Activated T-cell treated with anti-CD3 and anti-CD28 coated beads, Interleukin-2, amount 50 U/mL, for 4 hours (primary cell): ENCODE measurements at places on chromosomes 1 and 21. TPM values are rescaled to one million over a fixed set of nuclear protein-coding genes. Genes with fewer than 3 reads are reported as not detected.

The ENAH gene
- total RNA-seq: 1.1 TPM

The LCE3D gene
- not detected for total RNA-seq

The GOLPH3L gene
- 11.5 TPM for total RNA-seq

The GPR161 gene
- total RNA-seq: 0.16 TPM

The ARTN gene
- total RNA-seq: 0.33 TPM

DNA sequence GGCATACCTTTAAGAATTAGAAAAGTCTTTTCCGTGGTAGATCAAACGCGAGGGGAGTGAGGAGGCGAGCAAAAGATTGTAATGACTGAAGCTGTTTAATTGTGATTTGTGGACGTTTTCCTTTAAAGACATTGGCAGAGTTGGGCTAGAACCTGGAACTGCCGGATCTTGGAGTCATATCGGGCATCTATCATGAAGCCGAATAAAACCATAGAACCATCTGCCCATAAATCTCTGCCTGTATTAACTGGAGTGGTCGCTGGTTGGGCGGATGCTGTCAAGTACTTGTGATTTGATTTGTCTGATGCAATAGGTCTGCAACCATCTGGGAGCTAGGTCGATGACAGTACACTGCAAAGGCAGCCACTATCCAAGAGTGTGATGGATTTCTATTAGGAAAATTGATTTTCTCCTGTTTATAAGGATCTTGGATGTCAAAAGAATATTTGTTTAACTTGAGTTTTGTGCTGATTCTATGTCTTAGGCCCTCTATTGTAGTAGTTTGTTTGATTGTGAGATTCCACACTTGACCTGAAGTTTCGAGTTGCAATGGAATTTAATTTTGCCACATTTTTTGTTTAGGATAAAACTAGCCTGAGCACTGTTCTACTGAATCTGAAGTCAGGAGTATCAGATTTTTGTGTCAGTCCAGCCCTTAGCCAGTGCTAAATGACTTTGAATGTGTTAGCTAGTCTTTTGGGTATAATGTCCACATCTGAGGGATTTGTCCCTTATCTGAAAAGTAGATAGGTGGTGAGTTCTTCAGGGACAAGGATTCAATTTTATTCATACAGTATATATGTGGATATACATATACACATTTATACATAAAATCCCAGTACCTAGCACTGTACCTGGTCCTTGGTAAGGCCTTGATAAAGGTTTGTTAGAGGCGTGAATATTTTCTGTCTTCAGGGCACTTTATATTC is 1.2 kb downstream of the SARS1 start:
- peak; percentile 46 for DNase-seq

GRCh38 chr1:160675641-160676410 is 29.0 kb upstream of the SLAMF1 start:
- peak; percentile 75 for DNase-seq

- no peak for DNase-seq
Observed at GRCh38 chr1:183986941-183987340, 50.6 kb downstream of the COLGALT2 start.

DNA sequence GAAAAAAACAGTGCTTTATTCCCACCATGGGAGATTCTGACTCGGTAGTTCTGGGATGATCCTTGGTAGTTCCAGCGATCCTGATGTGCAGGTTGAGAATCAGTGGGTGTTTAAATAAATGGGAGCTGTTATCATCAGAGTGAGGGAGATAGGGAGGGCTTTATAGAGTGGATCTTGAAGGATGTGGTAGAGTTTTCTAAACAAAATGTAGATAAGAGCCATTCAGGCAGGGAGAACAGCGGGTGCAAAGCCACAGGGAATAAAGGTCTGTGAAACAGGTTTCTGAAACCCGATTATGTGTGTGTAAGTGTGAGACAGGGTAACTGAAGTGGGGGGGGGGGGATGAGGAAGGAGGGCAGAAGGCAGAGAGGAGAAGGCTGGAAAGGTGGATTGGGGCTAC is 75.8 kb upstream of the ADAR start:
- DNase-seq: no peak
